ENCODE measurements at places on chromosomes 11 and 22.

- DNase-seq, result no peak
Observed at GRCh38 chr22:35835998-35836691, 118.5 kb downstream of the APOL5 start.

GRCh38 chr11:12116425-12117032, 6.1 kb downstream of the MICAL2 start:
- no peak for DNase-seq

GRCh38 chr11:27294654-27295053, 68.4 kb downstream of the CCDC34 start:
- no peak for DNase-seq

DNA sequence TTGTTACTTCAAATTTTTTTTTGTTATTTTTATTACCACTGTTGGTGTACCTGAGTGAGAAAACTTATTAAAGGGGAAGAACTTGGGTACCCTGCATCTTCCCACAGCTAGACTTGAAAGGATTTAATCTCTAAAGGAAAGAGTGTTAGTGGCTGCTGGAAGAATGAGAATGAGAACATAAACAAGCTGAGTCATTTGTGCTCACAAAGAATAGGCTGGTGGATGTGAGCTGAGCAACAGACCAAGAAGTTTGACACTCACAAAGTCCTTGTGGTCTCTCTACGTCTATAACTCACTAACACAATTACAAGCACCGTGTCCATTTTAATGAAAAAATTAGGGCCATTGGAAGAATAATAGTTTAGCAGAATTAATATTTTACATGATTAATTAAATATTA, 217.6 kb upstream of the ANO5 start:
- DNase-seq, result no peak

GRCh38 chr11:107859459-107860239, 1.1 kb upstream of the SLC35F2 start:
- DNase-seq, result peak; percentile 8

- DNase-seq, result no peak
Observed at GRCh38 chr11:83191986-83192385, 1.5 kb upstream of the ANKRD42 start.

DNA sequence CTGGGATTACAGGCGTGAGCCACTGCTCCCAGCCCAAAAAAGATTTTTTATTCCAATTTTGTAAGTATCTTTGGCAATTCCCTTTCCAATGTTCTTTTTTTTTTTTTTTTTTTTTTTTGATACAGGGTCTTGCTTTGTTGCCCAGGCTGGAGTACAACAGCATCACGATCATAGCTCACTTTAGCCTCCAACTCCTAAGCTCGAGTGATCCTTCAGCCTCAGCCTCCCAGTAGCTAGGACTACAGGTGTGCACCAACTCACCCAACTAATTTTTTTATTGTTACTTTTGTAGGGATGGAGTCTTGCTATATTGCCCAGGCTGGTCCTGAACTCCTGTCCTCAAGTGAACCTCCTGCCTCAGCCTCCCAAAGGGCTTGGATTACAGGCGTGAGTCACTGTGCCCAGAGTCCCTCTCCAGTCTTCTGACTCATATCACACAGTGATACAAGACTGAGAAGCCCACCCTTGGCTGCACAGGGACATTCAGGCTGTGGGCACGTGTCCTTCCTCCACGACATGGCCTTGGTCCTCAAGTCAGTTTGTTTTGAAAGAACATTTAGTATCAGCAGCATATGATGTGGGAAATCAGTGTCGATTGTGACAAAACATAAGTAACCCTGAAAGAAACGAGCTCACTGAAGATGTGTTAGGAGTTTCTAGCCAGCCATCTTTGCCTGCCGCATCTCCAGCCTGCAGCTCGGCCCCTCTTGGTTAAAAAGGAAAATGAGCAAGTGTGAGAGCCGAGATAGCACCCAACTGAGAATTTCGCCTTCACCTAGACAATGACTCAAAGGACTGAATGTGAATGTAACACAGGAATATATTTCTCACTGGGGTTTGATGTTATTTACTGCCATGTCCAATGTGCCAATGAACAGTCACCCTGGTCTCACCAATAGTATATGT, 175.5 kb downstream of the MN1 start:
- DNase-seq, result no peak

DNA sequence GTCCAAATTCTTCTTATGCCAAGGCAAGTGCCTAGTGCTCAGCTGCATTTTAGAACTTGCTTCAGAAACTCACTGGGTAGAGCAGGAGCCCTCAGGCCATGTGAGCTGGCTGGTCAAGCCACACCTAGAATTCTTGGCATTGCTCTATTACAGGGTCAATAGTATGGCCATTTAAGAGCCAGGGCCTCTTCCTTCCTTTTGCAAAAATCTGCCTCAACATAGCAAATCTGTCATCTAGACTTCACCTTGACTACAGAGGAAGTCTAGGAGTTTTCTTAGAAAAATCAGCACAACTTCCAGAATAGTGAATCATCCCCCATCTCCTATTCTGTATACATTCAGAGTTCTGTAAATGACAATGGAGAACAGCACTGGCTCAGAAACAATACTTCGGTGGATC, 112.0 kb upstream of the TTC12 start:
- no peak for DNase-seq

DNA sequence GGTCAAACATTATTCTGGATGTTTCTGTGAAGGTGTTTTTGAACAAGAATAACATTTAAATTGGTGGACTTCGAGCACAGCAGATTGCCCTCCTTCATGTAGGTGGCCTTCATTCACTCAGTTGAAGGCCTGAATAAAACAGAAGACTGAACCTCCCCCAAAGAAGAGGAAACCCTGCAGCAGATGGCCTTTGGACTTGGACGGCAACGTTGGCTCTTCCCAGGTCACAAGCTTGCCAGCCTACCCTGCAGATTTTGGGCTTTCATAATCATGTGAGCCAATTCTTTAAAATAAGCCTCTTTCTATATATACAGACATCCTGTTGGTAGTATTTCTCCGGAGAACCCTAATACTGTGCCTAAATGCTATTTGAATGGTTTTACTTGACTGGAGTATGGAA, 432.2 kb upstream of the NARS2 start:
- no peak for DNase-seq

GRCh38 chr11:119108146-119108856, 1.2 kb downstream of the C2CD2L start:
- DNase-seq, result no peak

- no peak for DNase-seq
Observed at GRCh38 chr11:13354335-13354734, 76.7 kb downstream of the BMAL1 start.
